ENCODE measurements at places on chromosomes 5 and 9. TPM values are rescaled to one million over a fixed set of nuclear protein-coding genes. Genes with fewer than 3 reads are reported as not detected.

DNA sequence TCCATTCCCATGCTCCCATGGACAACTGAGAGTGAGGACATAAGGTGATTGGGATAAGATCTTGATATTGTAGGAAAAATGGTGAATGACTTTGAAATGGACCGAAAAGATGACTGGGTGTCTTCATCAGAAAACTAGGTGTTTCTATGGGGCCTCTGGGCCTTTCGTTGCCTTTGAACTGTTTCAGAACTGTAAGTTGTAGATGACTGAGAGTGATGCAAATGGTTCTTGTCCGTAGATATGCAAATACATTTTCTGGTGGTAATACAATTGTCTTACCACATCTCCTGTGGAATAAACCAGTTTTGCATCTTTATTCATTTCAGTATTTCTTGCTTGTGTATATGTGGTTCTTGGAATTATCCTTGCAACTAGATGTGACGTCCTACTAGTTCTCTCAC is 16.0 kb upstream of the TEX48 start:
- no peaks in the 10 kb centered on the region for H3K4me1 ChIP-seq
- no peak overlapping the region for H3K4me3 ChIP-seq
- H3K27me3 ChIP-seq = no peaks in the 10 kb centered on the region
- H3K27ac ChIP-seq = no peak overlapping the region

DNA sequence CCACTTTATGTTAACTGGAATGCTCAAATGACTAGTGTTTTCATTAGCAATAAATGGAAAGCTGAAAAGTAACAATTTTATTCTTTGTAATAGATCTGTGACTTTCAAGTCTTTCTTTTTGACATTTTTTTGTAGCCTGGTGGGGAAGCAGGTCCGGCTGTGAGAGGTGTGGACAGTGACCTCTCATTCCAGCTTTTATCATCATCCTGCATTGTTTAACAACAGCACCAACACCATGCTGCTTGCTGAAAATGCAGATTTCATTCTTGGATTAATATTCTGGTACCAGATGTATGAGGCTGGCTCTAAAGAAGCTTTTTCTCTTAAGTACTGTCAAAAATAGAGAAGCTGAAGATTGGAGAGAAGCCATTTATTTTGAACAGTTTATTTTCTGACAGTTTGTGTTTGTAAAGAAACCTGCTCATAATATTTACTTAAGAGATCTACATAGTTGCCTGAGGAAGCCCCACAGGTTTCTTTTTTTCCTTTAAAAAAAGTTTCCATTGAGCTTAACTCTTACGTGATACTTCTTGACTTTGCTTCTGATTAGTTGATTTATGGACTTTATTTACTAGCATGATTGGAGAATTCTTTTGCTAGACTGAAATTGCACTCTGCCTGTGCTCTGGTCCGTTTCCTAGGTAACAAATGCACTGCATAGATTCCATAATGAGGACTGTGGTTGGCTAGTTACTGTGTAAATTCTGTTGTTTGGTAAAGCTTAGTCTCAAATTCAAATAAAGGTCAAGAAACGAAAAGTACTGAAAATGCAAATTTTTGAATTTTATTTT is 3.4 kb downstream of the KIAA1958 start:
- H3K4me3 ChIP-seq = no peak overlapping the region
- H3K36me3 ChIP-seq = peaks cover 19% of the 10 kb centered on the region

MAPK9 gene
- 18.2 TPM for total RNA-seq

SLC6A7 gene
- total RNA-seq = not detected

AJM1 gene
- total RNA-seq = 37.4 TPM

ZER1 gene
- 68.3 TPM for total RNA-seq

DNA sequence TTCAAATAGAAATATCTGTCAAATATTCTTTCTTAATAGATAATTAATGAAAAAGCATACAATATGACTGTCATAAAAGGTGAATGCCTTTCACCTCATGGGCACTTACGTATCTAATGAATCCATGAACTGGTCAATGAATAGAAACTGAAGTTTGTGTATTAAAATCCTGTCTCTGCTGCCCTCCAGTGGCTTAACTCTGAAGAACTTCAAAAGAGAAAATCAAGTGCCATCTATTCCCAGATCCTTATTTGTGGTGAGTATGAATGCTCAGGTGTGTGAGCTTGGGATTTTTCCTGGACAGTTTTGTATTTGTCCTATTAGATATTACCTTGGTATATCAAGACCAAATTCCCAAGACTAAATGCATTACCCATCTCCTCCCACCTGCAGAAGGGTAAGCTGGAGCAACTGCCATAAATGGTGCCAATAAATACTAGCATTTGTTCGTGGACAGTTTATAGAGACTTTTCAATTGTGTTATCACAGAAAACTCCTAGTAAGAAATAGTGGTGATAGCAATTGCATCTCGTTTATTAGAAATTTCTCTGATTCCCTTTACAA is 44.0 kb upstream of the SVEP1 start:
- peak; percentile 35 for DNase-seq
- no peaks in the 10 kb centered on the region for H3K27me3 ChIP-seq
- H3K27ac ChIP-seq = no peak overlapping the region
- H3K4me3 ChIP-seq = no peak overlapping the region
- H3K36me3 ChIP-seq = no peaks in the 10 kb centered on the region

HCN1 gene
- total RNA-seq = 0.92 TPM

DNA sequence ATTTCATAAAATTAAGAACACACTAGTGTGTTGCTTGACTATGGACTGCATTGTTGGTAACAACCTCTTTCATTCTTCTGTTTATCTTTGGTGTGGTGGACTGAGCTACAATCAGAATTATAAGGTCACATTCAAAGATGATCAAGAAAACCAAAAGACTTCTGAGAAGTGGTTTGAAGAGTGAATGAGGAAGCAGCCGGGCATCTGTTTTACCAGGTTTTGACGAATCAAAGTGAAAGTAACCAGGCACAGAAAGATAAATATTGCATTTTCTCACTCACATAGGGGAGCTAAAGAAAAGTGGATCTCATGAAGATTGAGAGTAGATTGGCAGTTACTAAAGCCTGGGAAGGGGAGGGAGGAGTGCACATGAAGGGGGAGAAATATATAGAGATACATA is 589.1 kb downstream of the ZNF608 start:
- H3K4me1 ChIP-seq = peaks cover 11% of the 10 kb centered on the region
- H3K36me3 ChIP-seq = no peaks in the 10 kb centered on the region
- DNase-seq = no peak

- DNase-seq = no peak
- no peak overlapping the region for H3K27ac ChIP-seq
- no peaks in the 10 kb centered on the region for H3K36me3 ChIP-seq
- no peaks in the 10 kb centered on the region for H3K4me1 ChIP-seq
- no peaks in the 10 kb centered on the region for H3K27me3 ChIP-seq
These were observed 37.0 kb upstream of the RAB3C start for GRCh38 chr5:58545912-58546311.

LIX1 gene
- total RNA-seq = not detected

- no peaks in the 10 kb centered on the region for H3K4me1 ChIP-seq
- peak; percentile 64 for DNase-seq
- no peaks in the 10 kb centered on the region for H3K36me3 ChIP-seq
These were observed 258.7 kb upstream of the ARRDC3 start for GRCh38 chr5:91641730-91642350.

- no peak overlapping the region for H3K4me3 ChIP-seq
- H3K36me3 ChIP-seq = no peaks in the 10 kb centered on the region
- H3K27me3 ChIP-seq = no peaks in the 10 kb centered on the region
These were observed 4.7 kb upstream of the LCN2 start for GRCh38 chr9:128144239-128145181.

GRCh38 chr5:53929570-53929969 is 369.1 kb downstream of the NDUFS4 start:
- H3K27ac ChIP-seq = no peak overlapping the region
- no peaks in the 10 kb centered on the region for H3K4me1 ChIP-seq
- H3K36me3 ChIP-seq = no peaks in the 10 kb centered on the region
- no peak overlapping the region for H3K4me3 ChIP-seq
- H3K27me3 ChIP-seq = no peaks in the 10 kb centered on the region

- H3K36me3 ChIP-seq = no peaks in the 10 kb centered on the region
- H3K27me3 ChIP-seq = peaks cover 17% of the 10 kb centered on the region
- DNase-seq = peak; percentile 8
- H3K4me1 ChIP-seq = peaks cover 27% of the 10 kb centered on the region
These were observed 1.5 kb upstream of the SLC6A3 start for GRCh38 chr5:1446602-1447343.

DNA sequence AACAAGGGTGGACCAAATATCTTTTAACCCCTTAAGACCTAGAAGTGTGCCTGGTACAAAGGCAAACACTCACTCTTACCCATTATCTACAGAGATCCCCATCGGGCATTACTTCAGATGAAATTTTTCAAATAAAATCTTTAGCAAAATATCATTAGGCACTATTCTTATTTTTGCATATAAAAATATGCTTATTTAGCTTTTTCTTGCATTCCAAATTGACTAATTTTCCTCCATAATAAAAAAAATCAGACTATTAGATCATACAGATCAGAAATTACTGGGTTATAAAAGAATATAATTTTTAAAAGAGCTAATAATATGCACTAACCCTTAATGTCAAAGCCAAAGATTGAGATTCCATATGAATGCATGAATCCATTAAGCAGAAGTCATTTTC is 178.7 kb upstream of the SLC30A5 start:
- no peaks in the 10 kb centered on the region for H3K4me1 ChIP-seq
- H3K27me3 ChIP-seq = no peaks in the 10 kb centered on the region
- H3K27ac ChIP-seq = no peak overlapping the region
- H3K36me3 ChIP-seq = no peaks in the 10 kb centered on the region

DNA sequence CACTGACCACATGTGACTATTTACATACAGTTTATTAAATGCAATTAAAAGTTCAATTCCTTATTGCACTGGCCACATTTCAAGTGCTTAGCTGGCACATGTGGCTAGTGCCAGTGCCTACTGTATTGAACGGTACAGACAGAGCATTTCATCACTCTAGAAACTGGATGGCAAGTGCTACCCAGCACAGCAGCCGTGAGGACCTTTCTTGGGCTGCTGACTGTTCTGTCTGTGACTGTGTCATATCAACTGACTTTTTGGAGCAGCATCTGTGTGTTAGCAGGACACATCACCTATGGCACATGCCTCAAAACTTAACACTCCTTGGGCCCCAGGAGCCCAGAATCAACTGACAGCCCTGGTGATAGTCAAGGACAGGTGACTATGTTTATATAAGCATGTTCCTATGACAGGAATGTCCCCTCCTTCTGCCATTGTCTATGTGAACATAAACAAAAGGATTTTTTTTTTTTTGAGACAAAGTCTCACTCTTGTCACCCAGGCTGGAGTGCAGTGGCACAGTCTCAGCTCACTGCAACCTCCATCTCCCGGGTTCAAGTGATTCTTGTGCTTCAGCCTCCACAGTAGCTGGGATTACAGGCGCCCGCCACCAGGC is 8.9 kb downstream of the IRF1 start:
- no peaks in the 10 kb centered on the region for H3K27me3 ChIP-seq
- no peak for DNase-seq
- H3K27ac ChIP-seq = peak overlapping the region; percentile 67
- no peak overlapping the region for H3K4me3 ChIP-seq

DNA sequence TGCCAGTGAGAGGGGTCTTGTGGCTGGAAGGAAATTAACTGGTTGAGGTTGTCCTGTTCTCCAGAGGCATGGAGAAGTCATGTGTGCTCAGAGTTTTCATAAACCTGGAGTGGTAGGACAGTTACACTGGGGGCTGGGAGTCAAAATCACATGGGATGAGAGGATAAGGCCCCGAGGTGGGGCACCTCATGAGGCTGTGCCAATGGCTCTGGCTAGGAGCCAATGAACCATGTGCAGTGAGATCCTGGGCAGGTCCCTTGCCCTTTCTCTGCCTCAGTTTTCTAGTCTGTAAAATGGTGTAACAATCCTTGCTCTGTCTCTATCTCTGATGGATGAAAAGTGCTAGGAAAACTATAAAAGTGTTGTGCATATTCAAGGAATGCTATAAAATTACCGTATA is 7.0 kb upstream of the SYNPO start:
- H3K4me1 ChIP-seq = peaks cover 51% of the 10 kb centered on the region
- H3K27me3 ChIP-seq = no peaks in the 10 kb centered on the region
- no peaks in the 10 kb centered on the region for H3K36me3 ChIP-seq
- no peak overlapping the region for H3K4me3 ChIP-seq

NME5 gene
- not detected for total RNA-seq

BTNL8 gene
- 2.2 TPM for total RNA-seq

FIBCD1 gene
- total RNA-seq = not detected

SLC1A3 gene
- total RNA-seq = 19.3 TPM

GRCh38 chr5:169185626-169186025 is 115.3 kb downstream of the SLIT3 start:
- DNase-seq = no peak
- no peaks in the 10 kb centered on the region for H3K36me3 ChIP-seq
- no peak overlapping the region for H3K27ac ChIP-seq
- H3K27me3 ChIP-seq = no peaks in the 10 kb centered on the region
- H3K4me1 ChIP-seq = no peaks in the 10 kb centered on the region

- no peak for DNase-seq
- no peaks in the 10 kb centered on the region for H3K36me3 ChIP-seq
- H3K4me3 ChIP-seq = no peak overlapping the region
- no peak overlapping the region for H3K27ac ChIP-seq
These were observed 1008.2 kb upstream of the CDH9 start for GRCh38 chr5:28046596-28046995.

GRCh38 chr5:140355546-140355945 is 4.4 kb upstream of the SLC4A9 start:
- DNase-seq = no peak
- H3K4me3 ChIP-seq = no peak overlapping the region
- H3K36me3 ChIP-seq = no peaks in the 10 kb centered on the region

FOXD4L4 gene
- not detected for total RNA-seq

ACSL6 gene
- total RNA-seq = 7.2 TPM

DND1 gene
- 6.4 TPM for total RNA-seq

- H3K36me3 ChIP-seq = no peaks in the 10 kb centered on the region
- no peaks in the 10 kb centered on the region for H3K27me3 ChIP-seq
- H3K27ac ChIP-seq = peak overlapping the region; percentile 87
- no peak for DNase-seq
- peaks cover 14% of the 10 kb centered on the region for H3K4me1 ChIP-seq
These were observed 616 bp upstream of the TSPAN17 start for GRCh38 chr5:176646707-176647029.

DNA sequence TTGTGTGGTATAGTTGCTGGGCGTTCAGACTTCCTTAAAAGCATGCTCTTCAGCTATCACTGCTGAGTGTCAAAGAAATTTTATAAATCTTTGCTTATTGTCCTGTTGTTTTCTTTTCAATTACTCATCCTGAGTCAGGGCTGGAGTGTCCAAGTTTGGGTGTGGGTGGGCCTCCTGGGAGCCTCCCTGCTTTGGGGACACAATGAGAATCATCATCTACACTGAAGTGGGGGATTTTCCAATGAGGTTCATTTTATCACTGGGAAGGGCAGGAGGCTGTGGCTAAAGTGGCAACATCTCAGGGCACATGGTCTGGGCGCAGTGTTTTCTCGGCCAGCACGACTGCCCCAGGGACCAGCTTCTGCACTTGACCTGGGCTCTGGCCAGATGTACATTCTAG is 19.5 kb downstream of the GFPT2 start:
- no peak overlapping the region for H3K4me3 ChIP-seq
- DNase-seq = no peak
- H3K27ac ChIP-seq = no peak overlapping the region

GRCh38 chr5:97193355-97193688 is 10.3 kb upstream of the RIOK2 start:
- no peak overlapping the region for H3K27ac ChIP-seq
- no peaks in the 10 kb centered on the region for H3K4me1 ChIP-seq
- no peaks in the 10 kb centered on the region for H3K27me3 ChIP-seq
- DNase-seq = no peak
- H3K4me3 ChIP-seq = no peak overlapping the region

PCDHGB1 gene
- total RNA-seq = not detected

Data from stomach (tissue), 19 donors.